CD4-positive, alpha-beta T cell (primary cell): ENCODE measurements at places on chromosomes 2 and 18.

DNA sequence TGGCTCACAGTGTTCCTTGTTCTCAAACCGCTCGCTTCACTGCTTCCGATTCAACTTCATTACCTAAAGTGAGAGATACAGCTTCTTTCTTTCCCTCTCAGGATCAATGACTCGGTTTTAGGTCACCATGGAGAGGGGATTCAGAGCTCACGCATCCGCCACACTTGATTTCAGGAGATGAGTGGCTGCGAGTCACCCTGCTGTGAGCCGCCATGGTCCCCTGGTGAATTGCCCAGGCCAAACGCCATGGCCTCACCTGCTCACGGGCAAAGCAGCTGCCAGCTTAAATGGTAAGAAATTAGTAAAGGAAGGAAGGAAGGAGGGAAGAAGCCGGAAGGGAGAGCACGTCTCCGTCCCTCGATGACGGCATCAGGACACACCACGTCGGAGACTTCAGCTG lies 60.5 kb downstream of the ADNP2 start:
- H3K4me3 ChIP-seq, result no peak overlapping the region
- H3K4me1 ChIP-seq, result peaks cover 30% of the 10 kb centered on the region
- DNase-seq, result no peak
- no peak overlapping the region for H3K27ac ChIP-seq

DNA sequence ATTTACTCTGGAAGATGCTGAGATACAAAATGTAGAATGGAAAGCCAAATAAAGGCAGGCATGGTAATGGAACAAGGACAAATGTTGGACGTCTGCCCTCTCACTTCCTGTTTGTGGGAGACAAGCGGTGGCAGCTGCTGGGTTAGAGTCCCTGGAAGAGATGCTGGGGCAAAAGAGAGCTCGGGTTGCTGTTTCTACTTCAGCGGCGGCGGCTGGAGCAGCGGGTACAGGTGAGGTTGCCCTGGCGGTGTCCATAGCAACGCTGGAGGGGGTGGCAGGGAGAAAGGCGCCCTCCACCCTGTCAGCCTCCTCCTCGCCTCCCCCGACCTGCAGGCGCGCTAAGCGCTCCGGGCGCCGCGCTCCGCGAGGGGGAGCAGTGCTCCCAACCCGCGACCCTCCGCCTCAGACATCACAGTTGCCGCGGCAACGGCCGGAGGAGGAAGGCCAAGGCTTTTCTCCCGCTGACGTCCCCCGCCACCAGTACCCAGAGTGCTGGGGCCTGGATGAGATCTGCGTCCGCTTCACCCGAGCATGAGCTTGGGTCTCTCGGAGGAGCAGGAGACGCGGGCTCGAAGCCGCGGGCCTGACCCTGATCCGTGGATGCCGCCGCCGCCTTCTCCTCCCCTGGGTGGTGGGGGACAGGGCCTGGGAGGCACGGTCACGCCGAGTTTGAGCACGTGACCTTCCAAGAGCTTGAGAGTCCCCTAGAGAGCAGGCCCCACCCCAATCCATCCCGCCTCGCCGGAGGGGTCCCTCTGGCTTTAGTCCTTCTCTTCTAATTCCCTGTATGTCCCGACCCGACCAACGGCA lies 65.6 kb downstream of the NOL4 start:
- H3K27ac ChIP-seq, result no peak overlapping the region
- no peaks in the 10 kb centered on the region for H3K36me3 ChIP-seq
- no peak for DNase-seq
- H3K4me3 ChIP-seq, result no peak overlapping the region
- no peaks in the 10 kb centered on the region for H3K4me1 ChIP-seq

DNA sequence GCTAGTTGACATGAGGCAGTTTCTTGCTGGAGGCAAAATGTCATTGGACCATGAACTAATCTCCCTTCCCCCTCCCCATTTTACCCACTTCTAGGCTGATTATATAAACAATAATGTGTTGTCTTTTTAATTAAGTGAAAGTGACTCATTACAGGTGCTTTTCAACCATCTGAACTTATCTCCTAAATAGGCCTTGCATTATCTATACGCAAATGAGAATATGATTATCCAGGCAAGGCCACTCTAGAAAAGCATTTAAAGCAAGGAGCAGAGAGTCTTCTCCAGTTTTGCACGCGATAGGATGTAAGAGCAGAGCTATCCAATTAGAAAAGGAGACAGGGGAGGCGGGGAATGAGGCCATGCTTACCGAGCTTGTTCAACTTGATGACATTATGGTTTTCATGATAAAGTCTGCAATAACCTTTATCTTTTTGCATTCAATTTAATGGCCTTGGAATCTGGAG lies 286.1 kb upstream of the SIX3 start:
- H3K27me3 ChIP-seq, result no peaks in the 10 kb centered on the region
- H3K4me3 ChIP-seq, result no peak overlapping the region
- no peak for DNase-seq
- no peaks in the 10 kb centered on the region for H3K4me1 ChIP-seq

DNA sequence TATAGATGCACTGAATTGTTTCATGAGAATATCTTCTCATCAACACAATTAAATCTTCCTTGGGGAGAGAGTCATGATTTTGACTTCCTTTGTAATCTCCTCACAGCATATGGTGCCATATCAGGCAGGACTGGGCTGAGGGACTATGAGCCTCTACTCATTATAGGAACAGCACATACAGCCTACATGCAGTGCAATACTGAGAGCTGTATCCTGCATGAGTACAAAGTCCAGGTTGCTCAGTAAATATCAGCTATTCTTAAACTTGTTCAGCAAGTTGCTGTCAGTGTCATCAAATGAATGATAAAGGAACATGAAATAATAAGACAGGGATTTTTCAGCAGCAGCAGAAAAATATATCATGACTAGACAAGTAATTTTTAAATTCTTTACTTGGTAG lies 10.8 kb downstream of the DLGAP1 start:
- H3K27ac ChIP-seq, result no peak overlapping the region
- H3K4me1 ChIP-seq, result no peaks in the 10 kb centered on the region

- no peak overlapping the region for H3K4me3 ChIP-seq
- no peaks in the 10 kb centered on the region for H3K27me3 ChIP-seq
- H3K4me1 ChIP-seq, result peaks cover 26% of the 10 kb centered on the region
- no peak for DNase-seq
Measured at GRCh38 chr18:75230163-75231052, 19.8 kb downstream of the TSHZ1 start.

DNA sequence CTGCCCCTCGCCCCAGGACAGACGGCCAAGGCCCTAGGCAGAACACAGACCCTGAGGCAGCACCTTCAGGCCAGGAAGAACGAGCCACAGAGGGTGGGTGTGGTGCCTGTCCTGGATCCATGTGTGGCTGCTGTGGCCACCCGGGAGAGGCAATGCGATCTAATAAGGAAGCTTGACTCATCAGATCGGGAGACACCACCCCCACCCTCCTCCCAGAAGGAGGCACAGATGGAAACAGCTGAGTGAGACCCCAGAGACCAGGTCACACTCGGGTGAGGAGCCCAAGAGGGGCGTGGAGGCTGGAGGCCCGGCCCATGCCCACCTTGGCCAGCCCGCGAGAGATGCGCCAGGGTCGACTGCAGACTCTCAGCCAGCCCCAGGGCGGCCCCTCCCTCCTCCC lies 20.3 kb downstream of the KCNG2 start:
- DNase-seq, result no peak
- H3K36me3 ChIP-seq, result no peaks in the 10 kb centered on the region
- no peak overlapping the region for H3K4me3 ChIP-seq
- no peak overlapping the region for H3K27ac ChIP-seq

- H3K36me3 ChIP-seq, result no peaks in the 10 kb centered on the region
- H3K4me1 ChIP-seq, result no peaks in the 10 kb centered on the region
- no peak overlapping the region for H3K4me3 ChIP-seq
- H3K27ac ChIP-seq, result no peak overlapping the region
- no peaks in the 10 kb centered on the region for H3K27me3 ChIP-seq
- DNase-seq, result no peak
Measured at GRCh38 chr2:137929519-137929916, 34.8 kb upstream of the HNMT start.

GRCh38 chr2:98882971-98883779 lies 52.9 kb downstream of the CRACDL start:
- H3K4me1 ChIP-seq, result no peaks in the 10 kb centered on the region
- H3K27me3 ChIP-seq, result no peaks in the 10 kb centered on the region
- H3K4me3 ChIP-seq, result no peak overlapping the region
- DNase-seq, result no peak
- H3K36me3 ChIP-seq, result no peaks in the 10 kb centered on the region
- no peak overlapping the region for H3K27ac ChIP-seq

DNA sequence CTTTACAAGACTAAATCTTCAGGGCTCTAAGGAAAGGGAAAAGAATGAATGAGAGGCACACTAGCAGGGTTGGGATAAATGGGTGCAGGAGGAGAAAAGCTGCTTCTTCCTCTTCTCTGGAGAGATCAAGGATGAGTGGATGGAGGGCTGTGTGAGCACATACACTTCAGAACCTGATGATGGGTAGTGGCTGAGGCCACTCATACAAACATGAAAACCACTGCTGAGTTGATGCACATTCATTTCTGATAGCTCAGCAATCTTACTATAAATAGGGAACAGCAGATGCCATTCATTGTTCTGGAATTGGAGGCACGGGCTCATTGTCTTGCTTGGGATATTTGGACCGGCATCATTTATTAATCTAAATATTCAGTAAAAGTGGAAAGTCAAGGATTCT lies 152.4 kb upstream of the KCTD1 start:
- H3K4me3 ChIP-seq, result no peak overlapping the region
- no peaks in the 10 kb centered on the region for H3K27me3 ChIP-seq
- DNase-seq, result no peak
- no peak overlapping the region for H3K27ac ChIP-seq

- H3K27me3 ChIP-seq, result no peaks in the 10 kb centered on the region
- no peak overlapping the region for H3K4me3 ChIP-seq
- H3K27ac ChIP-seq, result no peak overlapping the region
- no peak for DNase-seq
- H3K4me1 ChIP-seq, result peaks cover 3% of the 10 kb centered on the region
- no peaks in the 10 kb centered on the region for H3K36me3 ChIP-seq
Measured at GRCh38 chr2:130810490-130810889, 26.2 kb upstream of the ARHGEF4 start.

DNA sequence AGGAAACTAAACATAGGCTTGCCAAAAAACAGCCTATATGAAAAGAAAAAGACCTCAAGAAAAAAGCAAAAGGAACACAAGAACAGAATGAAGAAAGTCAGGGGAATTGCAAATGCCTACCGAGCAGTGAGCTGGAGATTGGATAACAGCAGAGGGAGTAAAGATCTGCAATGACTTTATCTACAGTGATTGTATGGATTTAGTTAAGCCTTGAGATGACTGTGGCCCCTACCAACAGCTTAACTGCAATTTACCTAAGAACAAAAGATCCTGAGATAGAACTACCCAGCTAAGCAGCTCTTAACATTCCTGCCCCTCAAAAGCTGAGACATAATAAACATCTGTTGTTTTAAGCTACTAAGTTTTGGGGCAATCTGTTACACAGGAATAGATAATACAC lies 20.5 kb downstream of the LNPK start:
- no peak overlapping the region for H3K27ac ChIP-seq
- DNase-seq, result no peak
- no peak overlapping the region for H3K4me3 ChIP-seq
- H3K36me3 ChIP-seq, result peaks cover 17% of the 10 kb centered on the region
- no peaks in the 10 kb centered on the region for H3K4me1 ChIP-seq

DNA sequence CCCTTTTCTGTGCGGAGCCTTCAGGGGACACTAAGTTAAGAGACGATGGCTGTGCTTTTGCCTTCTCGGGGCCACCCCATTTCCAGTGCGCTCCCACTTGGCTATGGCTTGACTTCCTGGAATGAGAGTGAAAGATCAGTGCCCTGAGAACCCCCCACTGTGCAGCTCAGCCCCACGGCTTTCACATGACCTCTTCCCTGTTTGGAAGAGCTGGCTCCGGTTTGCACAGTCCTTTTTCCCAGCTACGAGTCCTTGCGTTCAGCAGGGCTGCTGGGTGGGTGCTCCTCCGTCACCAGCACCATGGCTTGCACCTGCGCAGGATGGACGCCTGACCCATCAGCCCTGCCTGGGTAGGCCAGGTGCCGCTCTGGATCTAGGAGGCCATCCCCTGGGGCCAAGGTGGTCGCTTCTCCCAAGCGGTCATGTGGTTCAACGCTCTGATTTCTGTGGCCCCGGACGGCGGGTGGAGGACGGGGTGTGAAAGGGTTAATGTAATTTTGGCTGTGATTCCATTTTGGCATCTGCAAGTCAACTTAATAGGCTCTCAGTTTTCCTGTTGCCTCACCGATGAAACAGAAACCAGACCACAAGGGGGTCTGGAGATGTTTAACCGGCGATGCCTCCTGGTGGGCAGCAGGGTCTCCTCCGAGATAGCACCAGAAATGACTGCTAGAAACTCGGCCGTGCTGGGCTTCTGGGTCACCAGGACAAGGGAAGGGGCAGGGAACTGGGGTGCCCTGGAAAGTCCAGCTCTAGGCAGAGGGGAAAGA lies 113.1 kb upstream of the HAAO start:
- no peak for DNase-seq
- no peaks in the 10 kb centered on the region for H3K4me1 ChIP-seq
- H3K27me3 ChIP-seq, result no peaks in the 10 kb centered on the region
- H3K36me3 ChIP-seq, result no peaks in the 10 kb centered on the region
